Effector CD4-positive, alpha-beta T cell (primary cell): ENCODE measurements at places on chromosomes 1 and 21.

DNA sequence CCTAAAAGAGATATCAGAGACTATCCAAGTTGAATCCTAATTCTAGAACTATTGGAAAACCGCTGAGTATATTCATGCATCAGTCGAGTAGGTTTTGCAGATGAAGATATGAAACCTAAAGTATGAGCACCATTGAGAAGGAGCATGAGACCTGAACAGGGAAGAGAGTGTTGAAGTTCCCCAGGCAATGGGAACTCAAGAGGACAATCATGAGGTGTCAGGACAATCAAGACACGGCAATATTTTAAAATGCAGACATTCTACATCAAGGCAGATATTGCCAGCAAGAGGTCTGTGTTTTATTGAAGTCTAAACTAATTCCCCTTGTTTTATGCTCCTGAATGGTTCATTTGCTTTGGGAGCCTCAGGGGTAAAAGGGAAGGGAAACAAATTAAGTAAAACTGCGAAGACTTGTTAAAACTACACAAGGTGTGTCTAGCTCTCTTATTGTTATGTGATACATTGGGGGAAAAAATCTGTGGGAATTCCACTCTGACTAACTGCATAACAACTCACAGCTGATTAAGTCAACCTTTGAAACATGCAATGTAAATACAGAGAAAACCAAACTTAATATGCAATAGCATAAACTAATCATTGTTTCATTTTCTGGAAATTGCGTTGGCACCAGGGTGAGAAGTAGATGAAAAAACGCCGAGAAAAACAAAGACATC lies 347.9 kb upstream of the ADGRL2 start:
- DNase-seq: no peak

GRCh38 chr1:236159704-236160539 lies 17.6 kb downstream of the GPR137B start:
- no peak for DNase-seq

GRCh38 chr1:44849575-44850132 lies 6.6 kb upstream of the PTCH2 start:
- no peak for DNase-seq

- DNase-seq: peak; percentile 96
Measured at GRCh38 chr1:12177999-12178441, 11.2 kb downstream of the TNFRSF1B start.

- DNase-seq: no peak
Measured at GRCh38 chr1:154207262-154207661, 1.1 kb upstream of the CFAP141 start.

DNA sequence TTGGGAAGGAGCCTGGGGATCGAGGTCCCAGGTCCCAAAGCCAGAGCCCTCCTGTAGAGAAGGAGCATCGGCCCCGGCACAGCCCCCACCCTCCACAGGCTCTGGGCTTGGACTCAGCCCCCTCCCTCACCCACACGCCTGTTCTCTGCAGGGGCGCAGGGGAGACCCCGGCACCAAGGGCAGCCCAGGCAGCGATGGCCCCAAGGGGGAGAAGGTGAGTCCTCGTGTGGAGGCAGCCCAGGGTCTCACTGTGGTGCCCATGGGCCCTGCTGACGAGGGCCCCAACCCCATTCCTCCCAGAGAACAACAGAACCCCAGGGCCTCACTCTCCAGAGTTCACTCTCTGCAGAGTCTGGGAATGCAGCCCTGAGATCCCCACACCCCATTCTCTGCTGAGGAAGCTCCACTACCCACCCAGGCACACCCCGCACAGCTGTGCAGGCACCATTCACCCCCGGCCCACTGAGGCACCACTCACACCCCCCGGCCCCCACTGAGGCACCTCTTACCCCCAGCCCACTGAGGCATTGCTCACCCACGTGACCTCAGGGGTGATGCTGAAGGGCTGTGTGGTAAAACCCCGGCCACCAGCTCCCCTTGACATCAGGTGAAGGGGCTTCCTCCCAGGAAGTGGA lies 21.8 kb downstream of the COL6A2 start:
- no peak for DNase-seq

GRCh38 chr1:37255136-37255795 lies 219.1 kb upstream of the ZC3H12A start:
- DNase-seq: no peak

DNA sequence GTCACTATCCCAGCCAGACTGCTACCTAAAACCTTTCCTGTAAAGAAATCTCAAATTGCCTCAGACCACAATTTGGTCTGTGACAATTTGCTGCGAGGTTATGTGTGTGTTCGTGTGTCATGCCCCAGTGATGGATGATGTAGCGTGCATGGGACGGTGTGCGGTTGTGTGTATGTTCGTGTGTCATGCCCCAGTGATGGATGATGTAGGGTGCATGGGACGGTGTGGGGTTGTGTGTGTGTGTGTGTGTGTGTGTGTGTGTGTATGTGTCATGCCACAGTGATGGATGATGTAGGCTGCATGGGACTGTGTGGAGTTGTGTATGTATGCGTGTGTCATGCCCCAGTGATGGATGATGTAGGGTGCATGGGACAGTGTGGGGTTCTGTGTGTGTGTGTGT lies 9.4 kb downstream of the SELP start:
- DNase-seq: no peak

- DNase-seq: no peak
Measured at GRCh38 chr21:45303751-45304475, 16.2 kb upstream of the POFUT2 start.

GRCh38 chr1:209926045-209926444 lies 12.0 kb upstream of the SYT14 start:
- DNase-seq: no peak

- DNase-seq: no peak
Measured at GRCh38 chr1:173661763-173662162, 7.9 kb downstream of the ANKRD45 start.

DNA sequence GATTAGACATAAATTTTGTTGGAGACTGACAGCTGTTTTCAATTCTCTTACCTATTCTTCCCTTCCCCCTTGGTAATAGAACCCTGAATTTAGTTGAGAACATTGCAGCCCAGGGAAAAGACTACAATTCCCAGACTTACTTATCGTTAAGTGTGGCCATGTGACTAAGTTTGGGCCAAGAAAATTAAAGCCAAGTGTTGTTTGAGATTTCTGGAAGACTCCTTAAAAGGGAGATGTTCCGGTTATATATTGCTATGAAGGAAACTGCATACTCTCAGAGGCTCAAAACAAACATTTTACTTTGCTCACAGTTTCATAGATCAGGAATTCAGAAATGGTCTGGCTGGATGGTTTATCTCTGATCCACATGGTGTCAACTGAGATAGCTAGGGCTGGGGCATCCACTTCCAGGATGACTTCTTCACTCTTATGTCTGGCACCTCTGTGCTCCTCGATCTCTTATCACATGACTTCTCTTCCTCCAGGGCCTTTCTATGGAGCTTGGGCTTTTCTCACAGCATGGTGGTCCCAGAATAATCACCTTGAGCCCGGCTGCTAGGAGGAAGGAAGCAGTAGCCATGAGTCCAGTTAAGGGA lies 22.4 kb upstream of the CD34 start:
- DNase-seq: no peak

- DNase-seq: no peak
Measured at GRCh38 chr1:234262007-234262753, 111.1 kb upstream of the COA6 start.

GRCh38 chr1:108327534-108328466 lies 83.9 kb upstream of the NBPF4 start:
- no peak for DNase-seq

- no peak for DNase-seq
Measured at GRCh38 chr1:4657244-4657789, 2.9 kb downstream of the AJAP1 start.

DNA sequence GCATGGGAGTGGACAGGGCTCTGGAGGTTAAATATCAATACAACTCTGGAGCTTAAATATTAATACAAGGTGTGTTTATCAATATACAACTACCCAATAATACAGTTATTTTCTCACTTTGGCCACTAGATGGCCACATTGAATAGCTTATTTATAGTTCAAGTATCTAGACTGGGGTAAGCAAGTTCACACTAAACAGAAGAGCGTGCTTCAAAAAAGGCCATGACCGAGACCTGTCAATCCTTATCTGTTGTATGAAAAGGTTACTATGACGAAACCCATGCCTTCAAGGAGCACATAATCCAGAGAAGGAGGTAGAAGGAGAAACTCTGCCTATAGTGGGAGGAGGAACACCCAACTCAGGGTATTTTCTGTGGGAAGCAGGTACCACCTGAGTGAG lies 29.1 kb downstream of the CHML start:
- no peak for DNase-seq

DNA sequence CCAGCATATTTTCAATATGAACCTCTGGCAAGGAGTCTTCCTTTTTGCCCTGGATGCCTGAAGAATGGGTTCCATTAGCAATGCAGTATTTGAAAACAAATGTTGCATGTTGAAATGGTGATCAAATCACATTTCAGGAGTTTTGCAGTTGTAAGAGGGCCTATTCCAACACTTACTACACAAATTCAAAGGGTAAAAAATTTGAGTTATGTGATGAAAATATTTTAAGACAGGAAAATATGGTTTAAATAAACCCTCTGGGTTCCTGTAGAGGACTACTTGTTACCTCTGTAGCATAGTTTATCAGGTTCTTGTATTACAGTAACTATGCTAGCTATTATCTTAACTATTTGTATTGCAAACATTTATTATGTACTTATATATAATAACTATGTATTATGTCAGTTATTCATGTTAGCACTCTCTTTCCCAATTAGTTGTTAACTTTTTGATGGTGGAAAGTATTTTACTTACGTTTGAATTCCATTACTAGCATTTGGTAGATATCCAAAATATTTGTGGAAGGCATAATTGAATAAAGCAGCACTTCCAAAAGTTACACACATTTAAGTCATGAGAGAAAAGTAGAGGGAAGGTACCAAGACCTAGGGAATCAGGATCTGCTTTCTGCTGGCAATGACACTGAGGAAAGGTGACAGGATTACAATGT lies 312.9 kb downstream of the GRIK1 start:
- no peak for DNase-seq

DNA sequence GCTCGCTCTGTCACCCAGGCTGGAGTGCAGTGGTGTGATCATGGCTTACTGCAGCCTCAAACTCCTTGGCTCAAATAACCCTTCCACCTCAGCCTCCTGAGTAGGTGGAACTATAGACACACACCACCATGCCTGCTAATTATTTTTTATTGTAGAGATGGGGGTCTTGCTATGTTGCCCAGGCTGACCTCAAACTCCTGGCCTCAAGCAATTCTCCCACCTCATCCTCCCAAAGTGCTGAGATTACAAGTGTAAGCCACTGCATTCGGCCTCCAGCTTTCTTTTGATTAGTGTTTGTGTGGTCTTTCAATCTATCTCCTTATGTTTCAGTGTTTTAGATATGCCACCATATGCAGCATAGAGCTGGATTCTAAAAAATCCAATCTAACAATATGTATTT lies 19.9 kb upstream of the CSF3R start:
- DNase-seq: no peak

DNA sequence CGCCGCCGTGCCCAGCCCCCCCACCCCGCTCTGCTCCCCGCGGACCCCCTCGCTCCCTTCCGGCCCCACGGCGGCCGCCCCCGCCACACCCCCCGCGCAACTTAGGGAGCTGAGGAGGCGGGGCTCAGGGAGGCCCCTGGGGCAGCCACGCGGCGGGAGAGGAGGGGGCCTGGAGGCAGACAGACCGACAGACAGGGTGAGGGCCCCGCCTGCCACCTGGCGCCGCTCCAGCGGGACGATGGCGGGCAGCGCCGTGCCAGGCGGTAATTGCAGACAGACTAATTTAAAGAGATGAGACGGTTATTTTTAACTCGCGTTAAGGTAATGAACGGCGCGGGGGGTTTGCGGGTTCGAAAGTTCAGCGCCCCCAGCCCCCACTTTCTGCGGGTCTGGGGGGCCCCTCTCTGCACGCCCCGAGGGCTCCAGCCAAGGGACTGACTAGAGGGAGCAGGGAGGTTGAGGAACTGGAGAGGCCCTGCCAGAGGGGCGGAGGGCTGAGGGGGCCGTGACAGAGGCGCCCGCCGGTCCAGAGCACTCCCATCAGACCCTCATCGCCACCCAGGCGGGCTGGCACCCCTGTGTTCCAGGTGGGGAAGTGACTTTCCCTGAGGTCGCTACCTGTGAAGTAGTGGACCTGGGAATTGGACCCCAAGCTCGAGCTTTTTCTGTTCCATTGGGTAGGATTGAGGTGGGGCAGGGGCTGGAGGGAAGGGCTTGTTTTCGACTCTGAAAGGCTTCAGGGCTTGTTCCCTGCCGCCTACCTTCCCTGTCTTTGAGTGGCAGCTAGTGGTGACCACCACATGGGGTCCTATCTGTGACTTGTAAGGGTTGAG lies 5.4 kb downstream of the FOXO6 start:
- DNase-seq: peak; percentile 16

DNA sequence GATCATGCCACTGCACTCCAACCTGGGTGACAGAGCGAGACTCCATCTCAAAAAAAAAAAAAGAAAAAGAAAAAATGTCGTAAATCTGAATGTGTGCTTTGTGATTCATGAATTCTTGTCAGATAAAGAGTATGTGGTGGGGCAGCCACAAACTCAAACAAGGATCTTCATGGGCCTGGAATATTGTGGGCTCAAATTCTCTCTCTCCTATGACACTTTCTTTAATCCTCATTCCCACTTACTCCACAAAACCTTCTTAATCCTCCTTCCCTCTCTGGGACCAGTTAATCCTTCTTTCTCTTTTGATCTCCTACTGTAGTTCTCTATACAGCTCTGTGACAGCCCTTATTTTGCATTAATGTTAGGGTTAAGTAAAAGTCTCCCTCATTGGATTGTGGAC lies 112.3 kb downstream of the AK5 start:
- DNase-seq: no peak

DNA sequence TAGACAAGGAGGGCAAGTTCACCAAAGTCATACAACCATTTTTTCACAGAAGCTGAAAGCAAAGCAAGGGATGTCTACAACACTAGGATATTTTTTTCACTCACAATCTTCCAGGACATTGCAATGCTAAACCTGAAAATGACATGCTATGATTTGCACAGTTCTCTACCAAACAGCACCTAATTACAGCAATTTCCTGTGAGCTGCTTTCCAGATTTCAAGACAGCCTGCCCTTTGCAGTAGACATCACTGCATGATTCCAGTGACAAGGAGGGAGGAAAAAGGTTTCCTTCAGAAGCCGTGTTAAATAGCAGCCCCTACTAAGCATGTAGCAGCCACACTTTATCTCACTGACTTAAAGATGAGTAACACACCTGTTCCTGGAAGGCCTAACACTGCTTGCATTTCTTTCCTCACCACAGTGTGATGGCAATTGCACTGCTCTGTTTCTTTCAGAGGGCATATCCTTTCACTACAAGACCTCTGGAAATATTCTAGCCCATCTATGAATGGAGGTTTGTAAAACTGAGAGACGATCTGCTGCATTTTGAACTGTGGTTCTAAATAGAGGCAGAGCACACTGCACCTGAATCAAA lies 97.1 kb downstream of the DUSP10 start:
- no peak for DNase-seq

GRCh38 chr1:245026247-245026646 lies 128.5 kb upstream of the KIF26B start:
- DNase-seq: no peak

DNA sequence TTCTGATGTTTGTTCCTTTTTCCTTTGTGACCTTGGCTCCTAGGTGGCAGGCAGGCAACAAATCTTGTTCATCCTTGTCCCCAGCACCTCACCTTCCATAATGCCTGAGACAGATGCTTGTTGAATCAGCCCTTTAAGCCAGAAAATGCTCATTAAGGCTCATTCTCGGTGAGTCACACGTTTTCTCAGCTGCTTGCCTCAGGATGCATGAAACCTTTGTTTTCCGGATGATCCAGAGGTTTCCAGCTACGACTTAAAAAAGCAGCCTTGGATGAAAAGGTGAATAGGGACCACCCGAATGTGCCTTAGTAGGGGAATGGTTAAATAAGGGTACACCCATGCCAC lies 4.6 kb upstream of the ATP13A2 start:
- DNase-seq: no peak

GRCh38 chr1:244768186-244768585 lies 67.3 kb upstream of the COX20 start:
- no peak for DNase-seq
